ENCODE measurements at places on chromosomes 12 and 14.

DNA sequence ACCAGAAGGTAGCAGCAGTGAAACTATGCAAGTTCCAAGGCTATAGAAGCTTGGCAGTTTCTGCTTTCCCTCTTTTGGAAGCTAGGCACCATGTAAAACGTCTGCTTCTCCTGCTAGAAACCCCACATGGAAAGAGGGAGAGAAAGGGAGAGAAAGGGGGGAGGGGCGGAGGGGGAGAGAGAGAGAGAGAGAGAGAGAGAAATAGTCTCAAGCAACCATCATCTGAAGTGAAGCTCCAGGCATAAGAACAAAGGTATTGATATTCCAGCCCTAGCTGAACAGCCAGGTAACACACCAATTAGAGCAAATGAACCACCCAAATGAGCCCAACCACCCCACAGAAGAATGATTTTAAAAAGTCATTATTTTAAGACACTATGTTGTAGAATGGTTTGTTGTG is 8.5 kb downstream of the SLC6A15 start:
- no peak for DNase-seq

GRCh38 chr12:132153501-132154340 is 9.5 kb downstream of the NOC4L start:
- peak; percentile 73 for DNase-seq

- DNase-seq: no peak
These were observed 314.9 kb upstream of the TMTC1 start for GRCh38 chr12:30098677-30099076.

DNA sequence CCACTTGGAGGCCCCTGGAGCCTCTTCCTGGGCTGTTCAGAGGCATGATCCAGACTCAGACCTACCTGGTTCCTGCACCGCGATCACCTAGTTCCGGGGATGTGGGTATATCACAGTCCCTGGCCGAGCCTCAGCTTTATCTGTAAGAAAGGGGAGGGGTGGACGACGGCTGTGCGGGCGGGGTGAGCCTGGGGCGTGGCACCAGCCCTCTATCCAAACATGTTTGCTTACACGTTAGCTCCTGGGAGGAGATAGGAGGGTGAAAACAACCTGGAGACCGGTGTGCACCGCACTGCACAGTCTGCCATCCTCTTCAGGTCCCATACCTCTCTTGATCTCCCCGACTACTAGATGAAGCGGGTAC is 1.2 kb downstream of the ANKRD9 start:
- DNase-seq: no peak

- no peak for DNase-seq
These were observed 299.7 kb downstream of the BCAT1 start for GRCh38 chr12:24649209-24649608.

Measured in activated CD4-positive, alpha-beta memory T cell treated with anti-CD3 and anti-CD28 coated beads, Interleukin-2, amount 10 ng/mL, durations not matched to agents 7 days and 5 days (primary cell).